ENCODE measurements at places on chromosomes 4 and X. TPM values are rescaled to one million over a fixed set of nuclear protein-coding genes. Genes with fewer than 3 reads are reported as not detected.

The PPEF1 gene
- 0.31 TPM for total RNA-seq

- H3K4me1 ChIP-seq, result no peaks in the 10 kb centered on the region
- no peak overlapping the region for H3K27ac ChIP-seq
- no peaks in the 10 kb centered on the region for H3K27me3 ChIP-seq
- no peaks in the 10 kb centered on the region for H3K36me3 ChIP-seq
- DNase-seq, result no peak
Measured at GRCh38 chr4:95505151-95505550, 43.6 kb downstream of the UNC5C start.

DNA sequence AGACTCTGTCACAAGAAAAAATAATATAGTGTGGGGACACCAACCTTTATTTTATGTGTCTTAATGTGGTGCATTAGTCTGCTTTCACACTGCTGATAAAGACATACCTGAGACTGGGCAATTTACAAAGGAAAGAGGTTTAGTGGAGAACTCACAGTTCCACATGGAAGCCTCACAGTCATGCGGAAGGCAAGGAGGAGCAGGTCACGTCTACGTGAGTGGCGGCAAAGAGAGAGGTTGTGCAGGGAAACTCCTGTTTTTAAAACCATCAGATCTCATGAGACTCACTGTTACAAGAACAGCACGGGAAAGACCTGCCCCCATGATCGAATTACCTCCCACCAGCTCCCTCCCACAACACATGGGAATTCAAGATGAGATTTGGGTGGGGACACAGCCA lies 130.2 kb downstream of the AFF1 start:
- DNase-seq, result no peak
- H3K27ac ChIP-seq, result no peak overlapping the region
- peaks cover 34% of the 10 kb centered on the region for H3K36me3 ChIP-seq
- H3K4me1 ChIP-seq, result peaks cover 10% of the 10 kb centered on the region
- H3K27me3 ChIP-seq, result no peaks in the 10 kb centered on the region

The TCEAL6 gene
- total RNA-seq, result not detected

The SPATA18 gene
- total RNA-seq, result 3.5 TPM
